ENCODE measurements at places on chromosomes 4 and X.

DNA sequence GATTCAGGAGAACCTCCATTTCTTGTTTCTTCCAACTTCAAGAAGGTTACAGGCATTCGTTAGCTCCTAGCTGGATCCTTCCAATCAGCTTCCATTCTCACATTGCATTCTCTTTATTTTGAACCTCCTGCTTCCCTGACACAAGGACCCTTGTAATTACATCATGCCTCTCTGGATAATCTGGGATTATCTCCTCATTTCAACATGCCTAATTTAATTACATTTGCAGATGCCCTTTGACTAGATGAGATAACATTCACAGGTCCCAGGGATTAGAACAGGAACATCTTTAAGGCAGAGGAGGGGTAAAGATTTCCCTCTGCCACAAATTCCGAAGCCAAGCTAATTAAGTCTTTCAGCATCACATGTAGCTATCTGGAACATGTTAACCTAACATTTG is 753.8 kb upstream of the PCDH7 start:
- no peak for DNase-seq

DNA sequence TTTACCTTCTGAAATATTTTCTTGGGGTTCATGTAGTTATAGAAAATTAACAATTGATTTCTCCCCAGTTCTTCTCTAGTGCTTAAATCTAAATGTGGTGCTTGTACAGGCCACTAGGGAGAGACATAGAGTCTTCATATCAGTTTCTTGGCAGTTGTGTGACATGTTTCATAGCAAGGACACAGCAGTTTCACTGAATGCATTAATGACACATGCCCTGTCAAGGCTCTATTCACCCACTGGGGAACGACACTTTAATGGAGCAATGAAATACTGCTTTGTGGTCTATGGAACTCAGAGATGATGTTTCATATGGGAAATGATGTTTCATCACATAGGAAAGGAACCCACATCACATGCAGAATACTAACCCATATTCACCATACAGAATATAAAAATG is 2.8 kb downstream of the VEGFC start:
- DNase-seq: peak; percentile 82

- DNase-seq: no peak
Observed at GRCh38 chrX:74465424-74465823, 44.1 kb downstream of the SLC16A2 start.

- no peak for DNase-seq
Observed at GRCh38 chr4:3451956-3452355, 10.2 kb downstream of the HGFAC start.

- DNase-seq: peak; percentile 30
Observed at GRCh38 chr4:129641179-129641578, 545.2 kb downstream of the C4orf33 start.
